ENCODE measurements at places on chromosomes 1 and 21.

DNA sequence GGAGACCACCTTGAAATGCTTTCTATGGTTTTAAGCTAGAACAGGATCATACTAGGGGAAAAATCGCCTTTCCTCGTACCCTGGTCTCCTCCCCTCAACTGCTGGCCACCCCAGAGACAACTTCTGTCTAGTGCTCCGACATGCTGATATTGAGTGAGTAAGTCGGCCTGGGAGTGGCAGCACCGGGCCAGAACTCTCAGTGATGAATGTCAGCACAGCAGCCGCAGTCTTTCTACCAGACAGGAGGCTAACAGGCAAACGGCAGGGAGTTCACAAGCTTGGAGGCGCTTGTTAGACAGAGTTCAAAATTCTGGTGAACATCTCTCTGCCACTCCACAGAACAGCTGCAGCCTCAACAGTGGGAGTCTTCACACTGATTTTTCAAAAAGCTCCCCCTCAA, 716.9 kb downstream of the ADGRL2 start:
- no peak for DNase-seq

DNA sequence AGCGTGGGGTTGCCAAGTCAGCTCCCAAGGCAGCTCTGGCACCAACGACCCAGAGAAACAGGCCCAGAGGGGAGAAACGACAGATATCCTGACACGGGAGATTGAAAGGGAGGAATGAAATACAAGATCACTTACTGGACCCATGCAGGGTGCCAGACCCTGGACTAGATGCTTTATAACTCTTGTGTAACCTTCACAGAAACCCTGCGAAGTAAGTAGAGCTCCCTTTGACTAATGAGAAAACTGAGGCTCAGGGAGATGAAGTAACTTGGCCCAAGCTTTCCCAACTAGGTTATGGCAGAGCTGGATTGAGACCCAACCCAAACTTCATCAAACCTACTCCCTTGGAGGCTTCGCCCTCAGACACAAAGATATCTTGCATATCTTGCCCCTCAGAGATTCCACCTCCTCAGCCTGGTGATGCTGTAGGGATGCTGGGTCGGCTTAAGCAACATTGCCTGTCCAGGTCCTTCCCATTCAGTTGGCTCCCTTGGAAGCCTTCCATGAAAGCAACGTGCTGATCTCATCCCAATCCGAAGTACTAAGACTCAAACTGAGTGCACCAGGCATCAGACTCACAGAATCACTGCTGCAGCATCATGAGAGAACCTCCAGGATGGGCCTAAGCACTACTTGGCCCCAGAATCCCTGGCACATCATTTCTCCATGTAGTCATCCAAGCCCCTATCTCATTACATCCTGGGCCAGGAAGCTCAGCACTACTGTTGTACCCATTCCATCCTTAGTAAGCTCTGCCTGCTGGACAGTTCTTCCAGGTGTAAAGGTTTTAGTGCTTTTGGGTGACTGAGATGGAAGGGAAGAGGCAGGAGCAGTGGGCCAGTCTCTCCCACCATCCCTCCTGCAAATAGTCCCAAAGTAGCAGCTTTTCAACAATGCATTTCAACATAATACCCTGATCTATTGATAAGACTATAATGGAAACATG, 1.1 kb upstream of the IGSF9 start:
- no peak for DNase-seq

GRCh38 chr1:163056831-163057230, 12.3 kb upstream of the RGS4 start:
- no peak for DNase-seq

DNA sequence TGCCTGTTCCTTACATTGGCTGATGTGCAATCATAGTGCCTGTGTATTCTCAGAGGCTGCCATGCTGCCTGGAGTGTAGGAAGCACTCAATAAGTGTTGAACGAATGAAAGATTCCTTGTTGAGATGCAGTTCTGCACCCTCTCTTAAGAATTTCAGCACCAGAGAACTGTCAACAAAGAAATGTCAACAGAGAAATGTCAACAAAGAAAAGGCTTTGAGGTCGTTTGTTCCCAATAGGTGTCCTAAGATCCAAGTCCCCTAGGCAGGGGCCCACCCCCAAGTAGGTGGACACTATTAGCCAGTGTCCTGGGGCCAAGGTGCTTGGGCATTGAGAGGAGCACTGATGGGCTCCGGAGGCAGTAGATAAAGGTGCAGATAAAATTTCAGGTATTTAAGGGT, 12.6 kb downstream of the KCND3 start:
- DNase-seq, result no peak

DNA sequence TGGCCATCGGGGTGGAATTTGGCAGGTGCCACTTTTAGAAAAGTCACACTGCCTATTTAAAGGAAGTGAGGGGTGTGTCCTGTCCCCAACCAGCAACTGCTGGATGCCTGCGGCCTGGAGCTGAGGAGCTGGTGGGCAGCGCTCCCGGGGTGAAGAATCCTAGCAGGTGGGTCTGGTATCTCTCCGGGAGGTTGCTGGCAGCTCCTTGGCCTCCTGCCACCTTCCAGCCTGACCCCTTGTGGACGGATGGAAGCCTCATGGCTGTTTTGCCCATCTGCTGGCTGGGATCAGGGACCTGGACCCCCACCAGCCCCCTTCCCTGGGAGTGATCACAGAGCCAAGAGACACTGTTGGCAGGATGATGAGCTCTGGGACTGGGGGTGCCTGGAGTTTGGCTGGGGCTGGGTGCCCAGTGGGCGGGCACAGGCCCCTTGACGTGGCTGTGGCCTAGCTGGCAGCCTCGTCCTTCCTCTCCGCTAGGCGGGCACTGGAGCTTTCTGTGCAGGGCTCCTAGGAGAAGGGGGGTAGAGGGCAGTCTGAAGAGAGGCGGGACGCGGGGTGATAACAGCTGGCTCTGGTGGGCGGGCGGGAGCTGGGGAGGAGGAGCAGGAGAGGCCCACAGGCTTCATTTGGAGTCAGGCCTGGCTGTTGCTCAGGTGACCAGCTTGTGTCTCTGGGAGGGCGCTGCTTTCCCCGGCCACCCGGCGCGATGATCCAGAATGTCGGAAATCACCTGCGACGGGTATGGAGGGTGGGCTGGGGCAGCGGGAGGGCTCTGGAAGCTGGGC, at the start of gene ACOT11:
Gene ACOT11 (plus strand): TSS at position 628 of the 788 bp plus-strand sequence. CDS start 82 bp downstream, at position 710.
- DNase-seq, result no peak

GRCh38 chr1:235018161-235018560, 110.5 kb downstream of the TOMM20 start:
- no peak for DNase-seq

- DNase-seq, result no peak
Measured at GRCh38 chr1:171261336-171261735, 13.0 kb downstream of the FMO1 start.

- DNase-seq, result no peak
Measured at GRCh38 chr21:32548978-32549377, 36.3 kb downstream of the TCP10L start.

GRCh38 chr1:32754317-32755097, 51.9 kb upstream of the SYNC start:
- DNase-seq, result peak; percentile 15

GRCh38 chr21:25639551-25640201, 618 bp downstream of the JAM2 start:
- no peak for DNase-seq

DNA sequence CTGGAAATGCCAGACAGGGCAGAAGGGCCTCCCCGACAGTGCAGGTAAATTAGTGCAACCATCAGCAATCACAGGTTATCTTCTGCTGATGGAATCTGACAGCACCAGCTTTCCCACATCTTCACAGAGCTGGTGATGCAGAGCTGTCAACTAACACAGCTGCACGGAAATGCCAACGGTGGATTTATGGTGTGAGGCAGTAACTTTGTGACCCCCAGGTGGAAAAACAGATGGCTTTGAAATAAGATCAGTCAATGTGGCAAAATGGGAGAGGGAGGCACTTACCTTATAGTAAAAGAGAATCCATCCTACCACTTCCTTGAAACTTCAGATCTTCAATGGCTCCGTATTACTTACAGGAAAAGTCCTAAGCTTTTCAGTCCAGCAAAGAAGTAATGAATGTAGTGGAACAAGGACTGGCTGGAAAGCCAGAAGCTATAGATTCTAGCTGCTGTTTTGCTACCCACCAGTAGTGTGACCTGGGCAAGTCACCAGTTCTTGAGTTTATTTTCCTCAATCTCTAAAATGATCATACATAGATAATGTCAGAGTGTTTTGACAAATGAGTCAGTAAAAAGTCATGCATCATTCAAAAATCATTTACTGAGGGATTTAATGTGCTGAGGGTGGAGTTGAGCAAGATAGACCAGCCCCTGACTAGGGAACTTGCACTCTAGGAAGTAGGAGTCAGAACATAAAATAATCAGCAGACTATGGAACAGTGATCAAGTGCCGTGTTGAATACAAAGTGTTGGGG, 245.7 kb upstream of the JUN start:
- no peak for DNase-seq

DNA sequence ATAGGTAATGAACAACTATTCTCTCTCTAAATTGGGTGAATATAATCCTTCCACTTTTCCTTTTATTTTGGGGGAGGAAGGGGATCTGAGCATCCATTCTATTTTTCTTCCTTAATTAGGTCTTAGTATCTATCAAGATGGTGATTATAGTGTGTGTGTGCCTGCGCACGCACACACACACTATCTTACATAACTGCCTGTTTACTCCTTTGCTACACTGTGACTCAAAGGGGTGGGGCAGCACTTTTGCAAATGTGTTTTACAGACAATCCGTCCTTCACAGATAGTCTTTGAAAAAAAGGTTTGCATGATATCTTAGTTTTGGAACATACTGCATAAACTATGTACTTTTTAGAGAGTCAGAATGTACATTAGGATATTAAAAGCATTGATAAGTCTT, 191.5 kb downstream of the SDCCAG8 start:
- DNase-seq, result no peak

GRCh38 chr1:234696148-234696576, 86.2 kb upstream of the IRF2BP2 start:
- no peak for DNase-seq

DNA sequence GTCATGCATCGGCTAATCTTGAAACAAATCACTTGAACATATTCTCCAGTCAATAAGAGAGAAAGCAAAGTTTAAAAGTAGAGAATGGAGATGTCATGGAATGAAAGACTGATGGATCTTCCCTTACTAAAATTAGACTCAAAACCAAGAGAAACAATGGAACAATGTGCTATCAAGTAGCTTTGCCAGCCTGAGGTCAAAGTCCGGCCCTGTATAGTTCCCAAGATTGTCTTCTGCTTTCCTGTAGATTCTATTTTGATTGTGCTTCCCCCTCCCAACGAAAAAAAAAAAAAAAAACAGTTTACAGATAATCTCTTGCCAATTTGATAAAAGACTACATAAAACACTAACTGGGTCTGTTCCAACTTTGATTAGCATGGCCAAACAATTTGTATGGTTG, 40.8 kb upstream of the KIRREL1 start:
- DNase-seq, result no peak

- no peak for DNase-seq
Measured at GRCh38 chr1:29332204-29332603, 95.9 kb downstream of the PTPRU start.

GRCh38 chr1:99992760-99993467, 23.1 kb downstream of the SLC35A3 start:
- DNase-seq, result no peak

DNA sequence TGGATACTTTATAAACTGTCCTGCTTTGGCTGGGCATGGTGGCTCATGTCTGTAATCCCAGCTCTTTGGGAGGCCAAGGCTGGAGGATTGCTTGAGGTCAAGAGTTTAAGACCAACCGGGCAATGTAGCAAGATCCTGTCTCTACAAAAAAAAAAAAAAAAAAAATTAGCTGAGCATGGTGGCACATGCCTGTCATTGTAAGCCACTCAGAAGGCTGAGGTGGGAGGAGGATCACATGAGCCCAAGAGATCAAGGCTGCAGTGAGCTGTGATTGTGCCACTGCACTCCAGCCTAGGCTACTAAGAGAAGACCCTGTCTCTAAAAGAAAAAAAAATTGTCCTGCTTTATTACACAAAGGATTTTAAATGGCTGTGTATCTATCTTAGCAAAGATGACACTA, 95.2 kb downstream of the LBR start:
- no peak for DNase-seq

DNA sequence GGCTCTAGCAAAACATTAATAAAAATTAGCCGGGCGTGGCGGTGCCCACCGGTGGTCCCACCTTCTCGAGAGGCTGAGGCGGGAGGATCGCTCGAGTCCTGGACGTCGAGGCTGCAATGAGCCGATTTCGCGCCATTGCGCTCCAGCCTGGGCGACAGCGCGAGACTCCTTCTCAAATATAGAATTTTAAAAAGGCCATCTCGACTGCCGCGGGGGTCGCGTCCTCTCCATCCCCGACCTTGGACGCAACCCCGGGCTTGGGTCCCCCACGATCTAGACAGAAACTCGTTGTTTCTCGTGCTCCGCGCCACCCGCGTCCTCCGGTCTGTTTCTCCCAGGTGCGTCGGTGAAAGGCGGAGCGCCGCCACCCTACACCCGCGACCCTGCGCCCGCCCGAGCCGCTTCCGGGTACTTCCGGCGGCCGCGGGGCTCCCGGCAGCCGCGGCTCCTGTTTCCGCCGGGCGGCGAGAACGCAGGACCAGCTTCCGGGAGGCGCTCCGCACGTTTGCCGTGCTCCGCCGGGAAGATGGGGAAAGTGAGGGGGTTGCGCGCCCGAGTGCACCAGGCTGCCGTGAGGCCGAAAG, at the start of gene SLX9:
Gene SLX9 (plus strand): TSS at position 498 of the 584 bp plus-strand sequence. CDS start 29 bp downstream, at position 527.
- peak; percentile 74 for DNase-seq

GRCh38 chr21:46087641-46088040, 10.3 kb upstream of the COL6A2 start:
- no peak for DNase-seq

DNA sequence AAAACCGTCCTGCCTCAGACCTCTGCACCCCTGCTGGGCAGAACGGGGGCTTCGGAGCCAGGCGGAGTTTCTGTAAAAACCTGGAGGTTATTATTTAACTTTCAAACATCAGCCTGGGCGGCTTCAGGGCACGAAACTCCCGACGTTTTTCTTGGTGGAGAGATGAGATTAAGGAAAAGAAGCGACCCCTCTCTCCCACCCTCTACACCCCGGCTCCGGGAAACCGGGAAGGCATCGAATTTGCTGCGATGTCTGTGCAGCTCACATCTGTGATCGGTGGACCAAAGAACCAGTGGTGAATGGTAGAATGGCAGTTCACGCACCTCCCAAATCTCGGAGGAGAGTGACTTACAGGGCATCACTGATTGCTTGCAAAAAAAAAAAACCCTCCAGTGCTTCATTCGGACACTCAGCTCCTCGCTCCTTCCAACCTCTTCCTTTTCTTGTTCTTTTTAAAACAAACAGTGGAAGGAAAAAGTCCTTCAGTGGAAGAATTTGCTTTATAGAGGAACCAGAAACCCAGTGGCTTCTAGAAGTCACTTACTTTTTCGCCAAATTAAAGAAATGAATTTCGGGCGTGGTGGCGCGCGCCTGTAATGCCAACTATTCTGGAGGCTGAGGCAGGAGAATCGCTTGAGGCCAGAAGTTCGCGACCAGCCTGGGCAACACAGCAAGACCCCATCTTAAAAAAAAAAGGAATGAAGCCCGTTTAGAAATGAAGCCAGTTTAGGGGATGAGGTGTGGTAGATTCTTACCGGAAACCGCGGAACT, 884 bp downstream of the PHACTR4 start:
- no peak for DNase-seq
